Fibroblast of mammary gland (primary cell): ENCODE measurements at places on chromosomes 7 and 10.

GRCh38 chr10:79347894-79348639 lies 798 bp downstream of the PPIF start:
- DNase-seq = peak; percentile 64

GRCh38 chr7:127629268-127629854 lies 11.4 kb upstream of the PAX4 start:
- no peak for DNase-seq

DNA sequence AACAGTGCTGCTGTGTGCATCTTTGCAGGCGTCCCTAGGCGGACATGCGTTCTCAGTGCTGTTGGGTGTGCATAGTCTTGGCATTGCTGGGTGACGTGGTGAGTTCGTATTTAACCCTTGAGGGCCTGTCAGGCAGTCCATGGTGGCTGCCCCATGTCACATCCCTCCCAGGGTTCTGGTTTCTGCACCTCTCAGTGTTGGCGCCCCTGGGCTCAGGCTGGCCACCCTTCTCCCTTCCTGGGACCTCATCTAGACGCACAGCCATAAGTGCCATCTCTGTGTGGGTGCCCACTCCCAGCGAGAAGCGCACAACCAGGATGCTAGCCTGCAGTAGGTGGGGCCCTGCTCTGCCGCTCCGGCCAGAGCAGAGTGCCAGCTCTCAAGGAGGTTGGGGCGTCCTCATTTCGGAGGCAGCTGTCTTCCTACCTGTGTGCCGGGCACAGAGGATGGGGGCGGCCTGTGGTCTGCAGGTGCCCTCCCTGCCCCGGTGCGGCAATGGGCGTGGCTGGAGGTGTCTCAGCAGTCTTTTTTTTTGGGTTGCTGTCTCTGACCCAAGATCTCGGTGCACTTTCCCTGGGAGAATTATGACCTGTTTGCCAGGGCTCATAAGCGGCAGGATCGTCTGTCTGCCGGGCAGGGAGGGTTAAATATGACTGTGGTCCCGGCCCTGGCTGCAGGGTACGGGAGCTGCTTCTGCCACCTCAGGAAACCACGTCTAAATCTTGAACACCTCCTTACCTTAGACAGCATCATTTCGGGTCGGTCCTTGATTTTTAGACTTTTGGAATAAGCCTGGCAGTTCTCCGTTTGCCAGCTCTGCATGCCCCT lies 6.5 kb downstream of the INPP5A start:
- DNase-seq = no peak

DNA sequence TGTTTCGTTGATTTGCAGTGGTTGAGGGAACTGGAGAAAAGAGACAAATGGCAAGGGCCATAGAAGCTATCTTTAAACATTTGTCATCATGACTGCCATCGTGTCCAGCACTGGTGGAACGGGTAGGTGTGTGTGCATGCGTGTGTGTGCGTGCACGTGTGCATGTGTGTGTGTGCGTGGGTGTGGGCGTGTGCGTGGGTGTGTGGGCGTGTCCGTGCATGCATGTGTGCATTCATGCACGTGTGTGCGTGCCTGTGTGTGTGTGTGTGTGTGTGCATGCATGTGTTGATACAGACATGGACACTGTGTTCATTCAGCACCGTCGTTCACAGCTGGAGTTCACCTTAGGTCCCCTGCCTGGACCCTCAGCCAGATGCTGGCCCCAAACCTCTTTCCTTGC lies 38.1 kb upstream of the AP5Z1 start:
- DNase-seq = no peak

DNA sequence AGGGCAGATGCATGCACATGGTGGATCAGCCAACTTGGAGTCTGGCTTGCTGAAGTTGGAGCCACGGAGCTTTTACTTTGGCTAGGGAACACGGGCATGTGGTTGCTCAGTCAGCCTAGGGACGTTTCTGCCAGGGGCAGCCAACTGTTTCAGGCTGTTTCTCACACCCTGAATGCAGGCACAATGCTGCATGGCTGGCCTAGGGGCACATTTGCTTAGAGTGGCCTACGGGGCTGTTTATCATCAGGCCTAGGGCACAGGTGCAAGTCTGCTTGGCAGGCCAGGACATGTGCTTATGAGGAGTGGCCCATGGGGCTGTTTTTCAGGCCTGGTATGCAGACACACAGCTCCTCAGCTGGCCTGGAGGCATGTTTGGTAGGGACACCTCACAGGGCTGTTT lies 107.4 kb downstream of the GSAP start:
- no peak for DNase-seq

- DNase-seq = peak; percentile 57
Measured at GRCh38 chr10:2985729-2986232, 81.6 kb upstream of the PFKP start.

DNA sequence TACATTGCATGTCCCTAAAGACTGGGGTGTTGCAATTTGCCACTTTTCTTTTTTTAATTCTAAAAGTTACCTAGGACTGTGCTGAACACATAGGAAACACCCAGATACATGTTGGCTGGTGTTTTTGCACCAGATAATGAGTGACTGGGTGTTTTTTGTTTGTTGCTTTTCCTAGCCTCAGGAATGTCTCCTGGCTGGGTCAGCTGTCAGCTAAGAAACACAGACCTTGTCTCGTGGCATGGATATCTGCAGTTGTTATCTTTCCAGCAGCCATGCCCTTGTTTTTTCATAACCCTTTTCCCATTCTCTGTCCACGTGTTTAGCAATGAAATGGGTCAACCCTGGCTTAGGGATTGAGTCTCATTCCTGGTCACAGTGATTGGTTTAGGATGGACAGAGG lies 433.9 kb upstream of the ZMIZ1 start:
- DNase-seq = no peak

GRCh38 chr10:114526126-114526503 lies 121.8 kb upstream of the AFAP1L2 start:
- peak; percentile 28 for DNase-seq

GRCh38 chr10:59674215-59674836 lies 35.3 kb downstream of the SLC16A9 start:
- DNase-seq = peak; percentile 73

DNA sequence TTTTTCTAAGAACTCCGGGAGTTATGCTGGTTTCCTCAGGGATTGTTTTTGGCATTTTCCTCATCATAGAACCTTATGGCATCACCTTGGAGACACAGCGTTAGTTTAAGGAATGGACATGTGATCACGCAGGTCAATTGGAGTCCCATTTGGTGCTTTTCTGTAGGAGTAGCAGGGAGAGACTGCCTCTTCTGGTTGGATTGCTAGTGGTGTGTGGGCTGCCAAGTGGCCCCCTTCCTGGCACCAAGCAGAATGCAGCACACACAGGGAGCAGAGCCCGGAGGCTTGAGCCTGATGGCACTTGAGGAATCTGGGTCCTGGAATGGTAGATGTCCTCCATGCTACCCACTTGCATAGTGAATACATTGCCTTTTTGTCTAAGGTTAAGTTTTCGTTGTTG lies 57.9 kb downstream of the SDK1 start:
- no peak for DNase-seq

DNA sequence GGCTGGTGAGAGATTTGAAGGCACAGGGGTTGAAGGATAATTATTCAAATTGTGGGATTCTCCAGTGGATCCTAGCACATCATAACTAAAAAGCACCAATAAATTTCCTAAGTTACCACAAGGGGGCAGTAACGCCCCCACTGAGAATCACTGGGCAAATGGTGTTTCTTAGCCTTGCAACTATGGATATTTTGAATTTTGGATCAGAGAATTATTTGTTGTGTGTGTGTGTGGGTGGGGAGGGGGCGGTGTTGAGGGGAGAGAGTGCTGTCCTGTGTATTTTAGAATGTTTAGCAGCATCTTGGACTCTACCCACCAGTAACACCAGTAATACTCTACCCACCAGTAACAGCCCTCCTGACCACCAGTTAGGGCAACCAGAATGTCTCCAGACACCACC lies 63.3 kb upstream of the PRKG1 start:
- peak; percentile 62 for DNase-seq

DNA sequence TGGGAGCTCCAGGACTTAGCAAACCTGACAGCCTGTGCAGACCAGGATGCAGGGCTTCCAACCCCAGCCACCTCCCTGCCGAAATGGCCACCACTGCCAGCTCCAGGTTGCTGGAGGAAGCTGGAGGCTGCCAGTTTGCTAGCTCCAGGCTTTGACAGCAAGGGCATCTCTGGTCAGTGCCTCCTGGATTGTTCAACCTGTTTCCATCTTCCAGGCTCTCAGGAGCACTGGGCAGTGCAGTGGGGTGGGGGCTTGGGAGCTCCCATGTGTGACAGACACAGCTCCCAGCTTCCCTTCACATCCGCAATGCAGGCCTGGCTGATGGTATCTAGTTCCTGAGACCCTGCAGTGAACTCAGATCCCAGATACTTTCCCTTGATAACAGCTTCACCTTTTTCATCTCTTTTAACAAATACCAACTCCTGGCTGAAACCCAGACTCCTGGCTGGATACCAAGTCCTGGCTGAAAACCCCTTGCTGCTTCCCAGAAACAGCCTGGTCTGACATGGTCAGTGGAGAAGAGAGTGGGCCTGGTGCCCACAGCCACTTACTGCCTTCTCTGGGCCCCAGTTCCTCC lies 20.8 kb upstream of the RET start:
- DNase-seq = no peak

GRCh38 chr7:106205621-106206222 lies 79.1 kb downstream of the NAMPT start:
- peak; percentile 40 for DNase-seq

GRCh38 chr7:46672861-46673260 lies 751.8 kb upstream of the IGFBP3 start:
- DNase-seq = no peak

- DNase-seq = peak; percentile 97
Measured at GRCh38 chr7:191105-191980, 1.0 kb upstream of the FAM20C start.

- peak; percentile 32 for DNase-seq
Measured at GRCh38 chr10:104208730-104209129, 23.4 kb downstream of the CFAP43 start.

DNA sequence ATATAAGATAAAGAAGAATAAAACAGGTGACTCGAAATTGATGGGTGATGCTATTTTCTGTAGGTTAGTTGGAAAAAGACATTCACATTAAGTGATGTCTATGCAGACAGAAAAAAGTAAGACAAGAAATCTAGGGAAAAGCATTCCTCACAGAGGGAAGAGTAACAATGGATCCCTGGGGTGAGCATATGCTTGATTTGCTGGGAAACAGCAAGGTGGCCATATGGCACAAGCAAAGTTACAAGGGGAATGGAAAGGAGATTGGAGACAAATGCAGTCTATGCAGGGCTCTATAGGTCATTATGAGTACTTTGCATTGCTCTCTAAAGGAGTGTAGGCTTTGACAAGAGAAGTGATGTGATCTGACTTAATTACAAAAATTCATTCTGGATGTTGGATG lies 90.9 kb upstream of the ZNF804B start:
- no peak for DNase-seq

DNA sequence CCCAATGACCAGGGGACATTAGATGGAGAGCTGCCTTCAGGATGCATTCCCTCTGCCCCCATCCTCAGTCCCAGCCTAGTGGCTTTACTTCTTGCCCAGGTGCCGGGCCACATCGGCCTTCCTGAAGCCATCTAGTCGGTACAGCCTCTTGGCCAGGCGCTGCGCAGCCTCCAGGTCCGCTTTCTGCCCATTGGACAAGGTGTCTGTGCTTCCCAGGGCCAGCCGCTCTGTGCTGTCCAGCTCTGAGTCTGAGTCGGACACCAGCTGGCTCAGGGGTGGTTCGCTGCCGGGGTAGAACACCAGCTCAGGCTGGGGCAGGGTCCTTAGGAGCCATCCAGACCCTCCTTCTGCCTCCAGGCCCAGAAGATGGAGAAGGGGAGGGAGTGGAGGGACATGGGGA lies 6.3 kb downstream of the PSD start:
- DNase-seq = no peak

GRCh38 chr10:34998940-34999339 lies 91.2 kb downstream of the CUL2 start:
- no peak for DNase-seq

GRCh38 chr7:155408651-155409586 lies 49.0 kb upstream of the EN2 start:
- DNase-seq = no peak

- no peak for DNase-seq
Measured at GRCh38 chr7:1253681-1254181, 21.1 kb downstream of the UNCX start.

DNA sequence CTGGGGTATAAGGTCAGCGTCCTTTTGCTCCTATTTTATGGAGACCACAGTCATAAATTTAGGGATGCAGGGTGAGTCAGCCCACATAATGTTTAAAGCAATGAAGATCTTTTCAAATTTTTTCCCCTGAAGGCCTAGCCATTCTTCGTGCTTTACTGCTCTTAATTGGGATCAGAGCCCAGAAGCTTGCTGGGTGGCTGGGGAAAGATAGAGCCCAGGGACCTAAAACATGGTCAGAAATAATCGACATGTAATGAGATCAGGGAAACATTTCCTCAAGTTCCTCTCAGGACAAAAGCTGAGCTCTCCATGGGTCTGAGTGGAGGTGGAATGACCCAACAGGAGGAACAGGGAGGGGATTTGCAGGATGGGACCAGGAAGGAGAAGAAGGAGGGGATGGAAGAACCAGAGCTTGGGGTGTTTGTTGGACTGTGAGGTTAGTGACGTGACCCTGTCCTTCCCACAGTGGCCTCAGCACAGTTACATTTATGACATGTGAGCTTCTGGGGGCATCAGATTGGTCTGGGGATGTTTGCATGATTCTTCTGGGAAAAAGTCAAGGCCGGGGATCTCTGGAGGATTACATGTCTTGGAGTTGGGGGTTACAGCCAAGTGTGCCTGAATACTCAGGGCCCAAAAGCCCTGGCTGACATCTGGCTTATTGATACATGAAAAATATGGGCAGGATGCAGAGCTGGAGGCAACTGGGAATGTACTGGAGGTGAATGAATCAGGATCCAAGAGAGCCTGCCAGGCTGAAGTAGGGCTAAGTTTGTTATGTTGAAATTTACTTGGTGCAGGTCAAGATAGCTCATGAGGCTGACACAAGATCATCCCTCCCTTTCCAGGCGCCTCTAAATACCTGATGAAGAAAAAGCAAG lies 477.9 kb downstream of the RPS24 start:
- DNase-seq = peak; percentile 19

- no peak for DNase-seq
Measured at GRCh38 chr7:121406944-121407343, 10.8 kb upstream of the FAM3C start.

DNA sequence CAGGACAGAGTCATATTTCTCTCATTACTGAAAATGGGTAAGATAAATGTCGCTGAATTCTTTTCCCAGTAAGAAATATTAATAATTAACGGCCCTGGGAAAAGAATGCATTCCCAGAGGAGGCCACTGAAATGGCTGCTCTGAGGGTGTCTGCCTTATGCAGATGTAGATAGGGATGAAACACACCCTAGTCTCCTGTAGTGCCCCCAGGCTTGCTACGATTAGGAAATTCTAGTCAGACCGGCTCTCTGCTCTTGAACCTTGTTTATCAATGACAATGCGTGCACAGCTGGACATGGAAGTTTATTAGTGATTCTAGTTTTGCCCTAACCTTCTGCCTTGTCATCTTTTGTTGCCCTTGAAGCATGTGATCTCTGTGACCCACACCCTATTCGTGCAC lies 291.1 kb downstream of the ZNF248 start:
- no peak for DNase-seq

DNA sequence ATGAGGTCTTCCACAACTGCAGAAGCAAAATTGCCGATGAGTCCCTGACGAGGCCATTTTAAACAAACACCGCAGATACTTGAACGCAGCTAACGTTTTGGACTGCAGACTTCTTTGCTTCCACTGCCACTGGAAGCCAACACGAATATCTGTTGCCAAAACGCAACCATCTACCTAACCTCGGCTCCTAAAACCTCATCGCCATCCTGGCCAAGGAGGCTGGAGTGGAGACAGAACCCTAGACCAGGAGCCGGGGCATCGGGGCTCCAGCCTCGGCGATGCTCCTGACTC lies 493 bp downstream of the WDR91 start:
- DNase-seq = peak; percentile 18

GRCh38 chr10:32055478-32056135 lies 618 bp downstream of the KIF5B start:
- DNase-seq = peak; percentile 49
